ENCODE measurements at places on chromosomes 2 and 18.

GRCh38 chr2:230335864-230336506, 9.0 kb downstream of the SP140L start:
- DNase-seq: peak; percentile 8

GRCh38 chr2:231464576-231465540, 574 bp upstream of the NCL start:
- no peak for DNase-seq

- DNase-seq: no peak
Observed at GRCh38 chr18:49758263-49758610, 55.1 kb downstream of the ACAA2 start.

GRCh38 chr18:29652797-29653196, 1389.7 kb downstream of the DSC3 start:
- no peak for DNase-seq

- no peak for DNase-seq
Observed at GRCh38 chr18:51580580-51580979, 383.1 kb upstream of the MEX3C start.

DNA sequence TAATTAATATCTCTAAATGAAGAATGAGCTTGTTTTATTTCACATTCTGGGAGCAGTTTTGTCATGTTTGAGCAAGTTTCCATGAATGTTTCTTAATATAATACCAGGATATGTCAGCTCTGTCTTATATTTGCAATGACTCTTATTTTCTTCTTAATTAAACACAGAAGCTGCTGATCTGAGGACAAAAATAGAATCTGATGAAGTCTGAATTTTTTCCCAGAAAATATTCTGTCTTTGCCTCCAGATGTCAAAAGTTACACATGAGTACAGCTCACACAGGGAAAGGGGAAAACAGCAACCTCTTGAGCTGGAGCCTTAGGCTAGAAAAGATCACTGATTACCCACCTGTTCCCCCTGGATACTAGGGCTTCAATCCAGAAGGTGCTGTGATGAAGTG, 606.6 kb upstream of the SYT4 start:
- DNase-seq: no peak

GRCh38 chr2:230990131-230990898, 5.6 kb upstream of the SPATA3 start:
- DNase-seq: no peak

- no peak for DNase-seq
Observed at GRCh38 chr2:64543008-64543697, 19.0 kb downstream of the AFTPH start.

- peak; percentile 47 for DNase-seq
Observed at GRCh38 chr2:235045336-235045972, 93.6 kb downstream of the SH3BP4 start.

- DNase-seq: no peak
Observed at GRCh38 chr2:138610201-138610953, 108.8 kb downstream of the SPOPL start.

DNA sequence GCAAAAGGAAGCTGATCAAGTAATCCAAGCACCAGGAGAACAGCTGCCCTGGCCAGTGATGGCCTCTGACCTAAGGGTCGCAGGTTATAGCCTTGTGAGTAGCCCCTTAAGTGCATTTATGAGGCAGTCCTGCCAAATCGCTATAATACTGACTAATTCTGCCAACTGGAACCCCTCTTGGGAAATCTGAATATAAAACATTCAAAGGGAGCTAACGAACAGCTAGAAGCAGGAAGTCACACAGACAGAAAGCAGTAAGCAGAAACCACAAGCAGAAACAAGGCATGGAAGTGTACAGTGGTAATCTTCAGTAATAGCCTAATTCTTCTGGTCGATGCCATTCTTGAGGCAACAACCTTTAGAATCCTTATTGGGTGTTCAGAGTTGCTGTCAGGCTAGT, 521.3 kb downstream of the METTL4 start:
- no peak for DNase-seq

DNA sequence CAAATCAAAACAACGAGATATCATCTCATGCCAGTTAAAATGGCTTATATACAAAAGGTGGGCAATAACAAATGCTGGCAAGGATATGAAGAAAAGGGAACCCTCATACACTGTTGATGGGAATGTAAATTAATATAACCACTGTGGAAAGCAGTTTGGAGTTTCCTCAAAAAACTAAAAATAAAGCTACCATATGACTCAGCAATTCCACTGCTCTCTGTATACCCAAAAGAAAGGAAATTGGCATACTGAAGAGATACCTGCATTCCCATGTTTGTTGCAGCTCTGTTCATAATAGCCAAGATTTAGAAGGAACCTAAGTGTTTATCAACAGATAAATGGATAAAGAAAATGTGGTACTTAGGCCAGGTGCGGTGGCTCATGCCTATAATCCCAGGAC, 124.8 kb downstream of the MSTN start:
- no peak for DNase-seq

- DNase-seq: peak; percentile 63
Observed at GRCh38 chr2:43484323-43484930, 111.4 kb downstream of the THADA start.

- no peak for DNase-seq
Observed at GRCh38 chr2:39153312-39153711, 32.5 kb upstream of the SOS1 start.

- no peak for DNase-seq
Observed at GRCh38 chr2:124995185-124995912, 970.3 kb downstream of the CNTNAP5 start.

- no peak for DNase-seq
Observed at GRCh38 chr18:74905247-74905646, 303.7 kb downstream of the PTGR3 start.

GRCh38 chr2:100235098-100235497, 87.2 kb downstream of the LONRF2 start:
- DNase-seq: peak; percentile 51

DNA sequence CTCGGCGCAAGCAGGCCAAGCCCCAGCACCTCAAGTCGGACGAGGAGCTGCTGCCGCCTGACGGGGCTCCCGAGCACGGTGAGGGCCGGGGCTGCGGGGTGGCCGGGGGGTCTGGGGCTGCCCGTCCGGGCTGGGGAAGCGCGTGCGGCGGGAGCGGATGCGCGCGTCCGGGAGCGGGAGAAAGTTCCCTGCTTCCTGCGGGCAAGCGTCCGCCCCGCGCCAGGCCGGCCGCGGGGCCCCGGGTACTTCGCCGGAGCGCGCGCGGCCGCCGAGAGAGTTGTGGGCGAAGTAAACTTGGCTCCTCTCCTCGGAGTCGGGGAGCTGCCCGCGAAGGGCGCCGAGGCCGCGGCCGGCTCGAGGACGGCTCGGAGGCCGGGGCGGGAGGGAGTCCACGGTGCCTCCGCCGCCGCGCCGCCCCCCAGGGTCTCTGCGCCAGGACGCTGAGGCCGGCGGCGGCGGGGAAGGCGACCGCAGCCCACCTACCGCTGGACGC, 707 bp downstream of the SALL3 start:
- DNase-seq: no peak

DNA sequence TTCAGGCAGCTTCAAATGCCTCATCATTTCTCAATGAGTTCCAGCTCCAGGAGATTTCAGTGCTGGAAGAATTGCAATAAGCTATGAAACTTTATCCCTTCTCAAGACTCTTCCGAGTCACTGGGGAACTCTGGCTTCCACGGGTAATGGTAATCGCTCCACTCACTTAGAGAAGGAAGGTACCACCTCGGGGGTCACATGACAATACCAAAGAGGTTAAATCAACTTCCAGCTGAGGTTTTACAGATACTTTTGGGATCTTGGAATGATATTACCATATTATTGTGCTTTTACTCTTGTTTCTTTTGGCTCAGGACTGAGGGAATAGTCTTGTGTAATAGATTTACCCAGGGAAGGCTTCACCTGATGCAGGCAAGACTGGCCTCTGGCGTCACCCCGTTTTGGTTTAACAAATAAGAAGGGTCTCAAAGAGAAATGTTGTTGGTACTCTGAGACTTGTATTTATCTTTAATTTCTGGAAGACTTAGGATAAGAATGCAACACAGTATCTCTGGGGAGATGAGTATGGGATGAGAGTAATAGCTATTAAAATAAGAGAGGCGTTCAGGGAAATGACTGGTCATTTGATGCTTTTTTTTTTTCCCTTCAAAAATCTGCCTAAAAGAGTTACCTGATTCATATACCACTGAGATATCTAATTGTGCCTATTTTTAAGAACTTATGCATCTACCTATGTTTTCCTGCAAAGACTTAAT, 316.9 kb upstream of the ZEB2 start:
- no peak for DNase-seq

DNA sequence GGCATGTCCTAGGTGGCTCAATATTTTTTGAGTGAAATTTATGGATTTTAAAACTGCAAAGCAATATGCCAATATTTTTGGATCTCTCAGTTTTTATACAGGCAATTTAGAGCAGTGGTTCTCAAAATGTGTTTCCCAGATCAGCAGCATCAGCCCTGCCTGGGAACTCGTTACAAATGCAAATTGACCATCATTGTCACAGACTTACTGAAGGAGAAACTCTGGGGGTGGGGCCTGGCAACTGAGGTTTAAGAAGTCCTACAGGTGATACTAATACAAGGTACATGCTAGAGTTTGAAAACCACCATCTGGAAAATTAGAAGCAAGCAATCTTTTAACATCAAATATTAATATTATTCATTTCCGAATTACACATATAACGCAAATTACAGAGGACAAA, 215.6 kb upstream of the PID1 start:
- no peak for DNase-seq

- DNase-seq: no peak
Observed at GRCh38 chr2:29528891-29529520, 392.4 kb downstream of the ALK start.

DNA sequence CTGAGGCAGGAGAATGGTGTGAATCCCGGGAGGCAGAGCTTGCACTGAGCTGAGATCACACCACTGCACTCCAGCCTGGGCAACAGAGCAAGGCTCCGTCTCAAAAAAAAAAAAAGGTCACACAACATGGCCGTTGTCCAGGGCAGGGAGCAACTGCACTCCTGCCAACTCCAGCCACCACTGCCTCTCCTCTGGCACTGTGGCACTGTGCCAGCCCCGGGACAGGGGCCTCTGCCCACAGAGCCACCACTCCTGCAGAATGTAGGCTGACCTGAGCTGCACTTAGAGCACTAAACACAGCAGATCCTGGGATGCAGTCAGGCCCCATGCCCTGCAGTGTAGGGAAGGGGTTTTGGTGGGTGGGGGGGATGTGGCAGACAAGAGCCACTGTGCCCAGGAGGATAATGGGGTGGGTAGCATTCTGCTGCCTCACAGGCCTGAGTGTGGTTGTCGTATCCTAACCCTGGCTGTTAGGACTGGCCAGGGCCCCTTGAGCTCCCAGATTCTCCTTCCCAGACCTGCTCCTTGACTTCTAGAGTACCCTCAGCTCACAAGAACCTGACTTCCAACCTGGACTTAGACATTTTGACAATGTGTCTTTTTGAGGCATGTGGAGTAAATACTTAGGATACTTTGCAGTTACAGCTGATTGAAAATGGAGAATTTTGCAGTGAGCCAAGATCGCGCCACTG, 69.4 kb upstream of the SH3RF3 start:
- DNase-seq: no peak

DNA sequence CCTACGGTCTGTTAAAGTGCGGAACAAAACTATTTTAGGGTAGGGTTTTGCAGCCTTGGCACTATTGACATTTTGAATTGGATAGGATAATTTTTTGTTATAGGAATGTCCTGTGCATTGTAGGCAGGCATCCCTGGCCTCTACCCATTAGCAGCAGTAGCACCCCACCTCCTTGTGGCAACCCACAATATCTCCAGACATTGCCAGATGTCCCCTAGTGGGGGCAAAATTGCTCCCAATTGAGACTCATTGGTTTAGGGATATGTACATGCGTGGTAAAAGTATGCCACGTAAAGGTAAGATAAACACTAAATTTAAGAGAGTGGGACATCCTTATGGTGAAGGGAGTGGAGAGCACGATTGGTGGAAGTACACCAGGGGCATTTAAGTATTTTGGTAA, 4.6 kb downstream of the MIB1 start:
- DNase-seq: no peak

DNA sequence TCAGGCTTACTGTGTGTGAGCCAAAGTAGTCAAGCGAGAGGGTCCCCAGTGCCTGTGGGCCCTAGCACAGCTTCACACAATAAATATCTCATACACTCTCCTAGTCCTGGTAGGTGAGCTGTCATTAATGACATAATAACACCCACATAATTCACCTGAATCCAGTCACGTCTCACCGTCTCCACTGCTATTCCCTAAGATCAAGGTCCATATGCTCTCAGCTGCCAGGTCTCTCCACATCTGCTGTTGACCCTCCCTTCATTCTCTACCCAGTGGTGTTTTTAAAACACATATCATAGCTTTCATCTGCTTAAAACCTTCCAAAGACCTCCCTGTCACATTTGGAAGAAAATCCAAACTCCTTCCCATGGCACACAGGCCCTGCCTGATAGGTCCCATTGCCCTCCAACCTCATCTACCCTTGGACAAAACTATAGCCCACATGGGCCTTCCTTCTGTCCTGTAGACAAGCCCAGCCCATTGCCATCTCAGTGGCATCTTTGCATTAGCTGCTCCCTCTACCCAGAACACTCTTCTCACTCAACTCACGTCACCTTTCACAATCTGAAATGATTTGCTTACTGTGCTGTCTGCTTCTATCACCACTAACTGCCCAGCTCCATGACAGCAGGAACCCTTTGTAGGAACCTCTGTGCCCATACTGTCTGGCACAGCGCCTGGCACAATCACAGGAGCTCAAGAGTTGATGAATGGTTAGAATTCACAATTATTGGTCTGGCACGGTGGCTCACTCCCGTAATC, 7.5 kb downstream of the KCNG3 start:
- no peak for DNase-seq

GRCh38 chr2:1476617-1477195, 63.4 kb downstream of the TPO start:
- DNase-seq: no peak

- peak; percentile 81 for DNase-seq
Observed at GRCh38 chr2:42974721-42975717, 182.6 kb upstream of the HAAO start.

GRCh38 chr2:6352906-6353515, 512.7 kb downstream of the CMPK2 start:
- peak; percentile 47 for DNase-seq

DNA sequence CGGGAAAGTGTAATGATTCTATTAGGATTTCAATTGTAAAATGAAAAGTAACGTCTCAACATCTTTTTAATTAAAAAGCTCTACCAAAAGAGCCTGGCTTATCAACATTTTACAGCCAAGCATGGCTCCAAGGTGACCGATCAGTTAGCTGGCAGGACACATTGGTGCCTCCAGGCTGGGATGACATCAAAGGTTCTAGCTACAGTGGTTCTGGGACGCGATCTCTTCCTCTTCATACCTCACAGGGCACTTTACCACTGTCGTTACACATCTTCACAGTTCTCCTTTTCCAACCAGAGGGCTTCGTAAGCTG, 693 bp downstream of the ORC2 start:
- no peak for DNase-seq

GRCh38 chr18:51321696-51322095, 124.2 kb upstream of the MEX3C start:
- DNase-seq: no peak

DNA sequence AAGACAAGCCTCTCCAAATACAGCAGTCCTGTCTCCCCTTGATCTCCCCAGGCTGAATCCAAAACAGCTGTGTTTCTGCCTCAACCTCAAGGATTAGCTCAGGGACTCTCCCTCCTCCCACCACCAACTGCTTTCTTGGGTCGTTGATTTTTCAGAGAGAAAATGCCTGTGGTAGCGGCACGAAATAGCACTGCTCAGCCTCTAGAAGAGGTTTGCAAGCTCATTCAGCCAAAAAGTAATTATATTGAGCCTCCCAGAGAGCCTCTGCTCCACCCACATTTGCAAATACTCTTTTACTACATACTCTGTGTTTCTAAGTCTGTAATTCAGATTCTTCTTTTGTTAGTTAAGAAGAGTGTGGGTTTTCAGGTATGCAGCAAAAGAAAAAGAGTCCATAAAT, 396.4 kb upstream of the TNP1 start:
- no peak for DNase-seq
